Upper lobe of right lung (tissue), 1 donor: ENCODE measurements at places on chromosomes 6 and 20. TPM values are rescaled to one million over a fixed set of nuclear protein-coding genes. Genes with fewer than 3 reads are reported as not detected.

DNA sequence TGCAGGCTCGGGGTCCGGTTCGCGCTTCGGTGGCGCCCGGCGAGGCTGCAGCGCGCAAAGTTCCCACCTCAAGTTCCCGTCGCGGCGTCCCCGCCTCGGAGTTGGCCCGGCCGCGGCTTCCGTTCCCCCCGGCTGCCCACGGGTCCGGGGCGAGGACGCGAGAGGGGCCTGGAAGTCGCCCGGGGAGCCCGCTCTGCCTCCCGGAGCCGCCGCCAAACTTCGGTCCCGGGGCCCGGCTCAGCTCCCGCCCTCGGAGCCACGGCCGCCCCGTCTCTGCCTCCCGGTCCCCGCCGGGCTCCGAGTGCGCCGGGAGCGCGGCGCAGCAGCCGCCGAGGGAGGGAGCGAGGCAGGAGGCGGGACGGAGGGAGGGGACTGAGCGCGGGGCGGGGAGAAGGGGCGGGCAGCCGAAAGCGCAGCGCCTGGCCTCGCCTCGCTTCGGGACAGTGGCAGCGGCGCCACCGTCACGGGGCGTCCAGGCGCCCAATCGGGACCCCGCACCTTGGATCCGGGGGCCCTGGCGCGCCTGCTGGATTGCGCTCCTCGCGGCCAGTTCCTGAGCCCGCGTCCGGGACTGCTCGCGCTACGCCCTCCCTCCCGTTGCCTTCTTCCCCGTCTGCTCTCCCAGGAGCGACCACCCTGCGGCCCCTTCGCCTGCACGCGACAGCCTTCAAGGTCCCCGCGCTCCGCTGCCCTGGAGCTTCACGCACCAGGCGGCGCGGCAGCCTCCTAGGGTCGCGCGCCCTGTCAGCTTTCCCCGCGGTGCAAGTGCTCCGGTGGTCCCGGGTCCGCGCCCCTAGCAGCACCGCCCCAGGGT lies at the start of gene KCNG1:
Gene KCNG1 (minus strand): TSS at position 305 of the 814 bp plus-strand sequence. CDS start 12,769 bp downstream, outside the sequence.
- H3K27ac ChIP-seq: no peak within 1 kb of the TSS
- H3K4me1 ChIP-seq: peaks cover 4% of the 10 kb centered on the region
- H3K4me3 ChIP-seq: peak within 1 kb of the TSS; percentile 40
- peaks cover 67% of the 10 kb centered on the region for H3K27me3 ChIP-seq

DNA sequence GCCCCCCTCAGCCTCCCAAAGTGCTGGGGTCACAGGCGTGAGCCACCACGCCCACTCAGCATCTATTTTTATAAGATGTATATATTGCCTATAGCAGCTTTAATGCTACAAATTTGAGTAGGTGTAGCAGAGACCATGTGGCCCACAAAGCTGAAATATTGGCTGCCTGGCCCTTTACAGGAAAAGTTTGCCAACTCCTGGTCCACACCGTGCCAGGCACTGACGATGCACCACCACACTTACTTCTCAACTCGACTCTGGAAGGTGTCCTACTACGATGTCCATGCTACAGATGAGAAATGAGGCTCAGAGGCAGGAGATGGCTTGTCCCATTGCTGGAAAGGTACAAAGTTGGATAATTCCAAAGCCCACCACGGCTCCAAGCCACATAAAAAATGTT lies 17.2 kb upstream of the SRSF6 start:
- H3K4me1 ChIP-seq: no peaks in the 10 kb centered on the region
- H3K27me3 ChIP-seq: peaks cover 14% of the 10 kb centered on the region
- H3K27ac ChIP-seq: no peak overlapping the region
- H3K4me3 ChIP-seq: no peak overlapping the region
- no peaks in the 10 kb centered on the region for H3K36me3 ChIP-seq

GRCh38 chr20:57993716-57994431 lies 234.6 kb downstream of the ANKRD60 start:
- H3K27ac ChIP-seq: no peak overlapping the region
- H3K27me3 ChIP-seq: no peaks in the 10 kb centered on the region
- H3K4me3 ChIP-seq: no peak overlapping the region
- no peak for DNase-seq
- no peaks in the 10 kb centered on the region for H3K36me3 ChIP-seq
- peaks cover under 1% of the 10 kb centered on the region for H3K4me1 ChIP-seq

DNA sequence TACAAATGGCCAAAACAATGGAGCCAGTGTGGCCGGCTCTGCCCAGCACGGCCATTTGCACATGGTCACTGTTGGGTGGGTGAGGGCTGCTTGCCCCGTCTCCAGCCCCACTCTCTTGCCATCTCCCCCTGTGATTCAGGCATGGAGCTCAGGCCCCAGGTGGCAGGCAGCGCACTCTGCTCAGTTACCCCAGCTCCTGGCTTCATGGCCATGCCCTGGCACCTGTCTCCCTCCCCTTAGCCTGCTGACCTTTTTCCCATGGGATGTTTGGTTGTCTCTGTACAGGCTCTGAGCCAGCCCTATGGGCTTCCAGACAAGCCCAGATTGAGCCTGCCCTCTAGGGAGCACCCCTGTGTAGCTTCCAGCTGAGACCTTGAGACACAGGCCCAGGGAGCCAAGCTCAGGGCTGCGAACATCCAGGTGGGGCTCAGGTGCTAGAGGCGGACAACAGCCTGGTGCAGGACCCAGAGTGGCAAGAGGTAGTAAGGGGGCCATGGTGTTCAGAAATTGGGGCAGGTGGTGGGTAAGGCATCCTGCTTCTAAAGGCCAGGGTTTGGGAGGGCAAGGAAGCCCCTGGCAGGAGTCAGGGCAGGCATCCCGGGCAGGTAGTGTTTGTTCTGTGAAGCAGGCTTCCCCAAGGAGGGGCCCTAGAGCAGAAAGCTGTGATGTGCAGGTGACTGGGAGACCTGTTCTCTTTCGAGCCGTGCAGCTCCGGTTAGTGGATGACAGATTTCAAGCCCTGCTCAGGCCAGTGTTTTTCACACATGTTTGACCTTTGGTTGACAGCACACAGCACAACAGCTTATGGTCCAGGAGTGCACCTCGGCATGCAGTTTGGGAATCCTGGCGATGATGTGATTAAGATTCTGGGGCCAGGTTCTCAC lies 17.7 kb downstream of the SYNJ2 start:
- no peak for DNase-seq
- no peak overlapping the region for H3K4me3 ChIP-seq
- peaks cover 19% of the 10 kb centered on the region for H3K4me1 ChIP-seq
- no peaks in the 10 kb centered on the region for H3K36me3 ChIP-seq

GRCh38 chr20:15031546-15032351 lies 694.3 kb upstream of the FLRT3 start:
- H3K27ac ChIP-seq: no peak overlapping the region
- no peaks in the 10 kb centered on the region for H3K27me3 ChIP-seq
- no peak overlapping the region for H3K4me3 ChIP-seq
- H3K4me1 ChIP-seq: no peaks in the 10 kb centered on the region
- no peaks in the 10 kb centered on the region for H3K36me3 ChIP-seq

- no peak overlapping the region for H3K4me3 ChIP-seq
- H3K27ac ChIP-seq: no peak overlapping the region
- no peaks in the 10 kb centered on the region for H3K4me1 ChIP-seq
- no peaks in the 10 kb centered on the region for H3K36me3 ChIP-seq
Measured at GRCh38 chr6:55033016-55033546, 141.2 kb upstream of the HCRTR2 start.

DNA sequence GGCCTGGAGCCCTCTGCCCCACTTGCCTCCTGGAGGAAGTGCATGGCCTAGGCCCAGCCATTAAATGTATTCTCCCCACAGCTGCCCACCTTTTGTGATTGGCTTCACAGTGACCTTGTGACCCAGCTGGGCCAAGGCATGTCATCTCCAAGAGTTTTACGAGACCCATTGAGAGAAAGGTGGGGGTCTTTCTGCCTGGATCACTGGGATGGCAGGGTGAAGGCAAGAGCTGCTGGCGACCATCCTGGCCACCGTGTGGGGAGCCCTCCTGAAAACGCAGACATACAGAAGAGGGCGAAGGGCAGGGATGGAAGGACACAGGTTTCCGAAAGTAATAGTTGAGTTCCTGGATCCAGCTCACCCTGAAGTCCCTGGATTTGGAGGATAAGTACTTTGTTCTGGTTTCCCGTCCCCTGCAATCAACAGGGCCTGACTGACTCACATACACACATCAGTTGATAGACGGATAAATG lies 12.3 kb upstream of the SPO11 start:
- no peak overlapping the region for H3K4me3 ChIP-seq
- DNase-seq: no peak

- no peaks in the 10 kb centered on the region for H3K27me3 ChIP-seq
- no peak overlapping the region for H3K4me3 ChIP-seq
- no peaks in the 10 kb centered on the region for H3K4me1 ChIP-seq
- H3K36me3 ChIP-seq: no peaks in the 10 kb centered on the region
Measured at GRCh38 chr6:14380901-14381828, 263.6 kb downstream of the CD83 start.

DNA sequence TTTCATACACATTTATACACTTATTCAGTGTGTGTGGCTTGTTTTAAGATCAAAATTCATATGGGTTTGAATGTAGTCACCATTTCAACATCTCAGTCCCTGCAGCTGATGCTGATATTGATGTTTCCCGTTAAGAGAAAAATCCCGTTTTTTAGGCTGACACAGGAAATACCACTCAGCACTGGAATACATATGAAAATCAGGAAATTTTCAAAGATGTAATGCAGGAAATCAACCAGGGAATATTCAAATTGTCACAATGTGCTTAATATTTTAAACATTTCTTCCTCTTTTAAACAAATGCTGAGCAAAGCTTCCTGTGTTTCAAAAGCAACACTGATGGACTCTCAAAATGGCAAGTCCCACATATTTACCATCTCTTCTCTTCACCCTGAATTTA lies 94.5 kb upstream of the MARCKS start:
- H3K36me3 ChIP-seq: no peaks in the 10 kb centered on the region
- no peak overlapping the region for H3K4me3 ChIP-seq
- H3K27ac ChIP-seq: no peak overlapping the region
- peaks cover 3% of the 10 kb centered on the region for H3K4me1 ChIP-seq
- H3K27me3 ChIP-seq: no peaks in the 10 kb centered on the region
- DNase-seq: no peak

GRCh38 chr20:6618051-6618450 lies 149.4 kb upstream of the BMP2 start:
- H3K27ac ChIP-seq: no peak overlapping the region
- no peak for DNase-seq
- no peaks in the 10 kb centered on the region for H3K4me1 ChIP-seq

- H3K36me3 ChIP-seq: no peaks in the 10 kb centered on the region
- peak; percentile 83 for DNase-seq
- peaks cover 6% of the 10 kb centered on the region for H3K4me1 ChIP-seq
- H3K4me3 ChIP-seq: peak overlapping the region; percentile 65
- H3K27ac ChIP-seq: peak overlapping the region; percentile 26
Measured at GRCh38 chr6:143536461-143536865, 24.9 kb upstream of the FUCA2 start.

GRCh38 chr6:136566007-136566487 lies 15.8 kb upstream of the MAP7 start:
- H3K27ac ChIP-seq: no peak overlapping the region
- DNase-seq: peak; percentile 64
- no peaks in the 10 kb centered on the region for H3K4me1 ChIP-seq
- H3K4me3 ChIP-seq: no peak overlapping the region

DNA sequence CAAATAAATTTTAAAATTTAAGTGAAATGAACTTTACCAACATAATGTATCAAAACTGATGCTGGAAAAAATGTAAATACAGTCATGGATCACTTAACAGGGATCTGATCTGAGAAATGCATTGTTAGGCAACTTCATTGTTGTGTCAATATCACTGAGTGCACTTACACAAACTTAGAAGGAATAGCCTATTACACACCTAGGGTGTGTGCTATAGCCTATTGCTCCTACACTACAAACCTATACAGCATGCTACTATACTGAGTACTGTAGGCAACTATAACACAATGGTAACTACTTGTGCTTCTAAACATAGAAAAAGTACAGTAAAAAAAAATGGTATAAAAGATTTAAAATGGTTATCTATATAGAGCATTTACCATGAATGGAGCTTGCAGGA lies 104.5 kb downstream of the DCDC2 start:
- H3K36me3 ChIP-seq: no peaks in the 10 kb centered on the region
- no peak for DNase-seq
- H3K4me1 ChIP-seq: no peaks in the 10 kb centered on the region
- H3K4me3 ChIP-seq: no peak overlapping the region
- no peaks in the 10 kb centered on the region for H3K27me3 ChIP-seq
- H3K27ac ChIP-seq: no peak overlapping the region

- H3K4me3 ChIP-seq: no peak overlapping the region
- H3K27me3 ChIP-seq: no peaks in the 10 kb centered on the region
- no peak for DNase-seq
- no peaks in the 10 kb centered on the region for H3K36me3 ChIP-seq
Measured at GRCh38 chr6:158825038-158825950, 6.1 kb upstream of the EZR start.

- DNase-seq: no peak
- H3K27me3 ChIP-seq: no peaks in the 10 kb centered on the region
- H3K27ac ChIP-seq: no peak overlapping the region
Measured at GRCh38 chr6:121695329-121695728, 259.9 kb downstream of the GJA1 start.

DNA sequence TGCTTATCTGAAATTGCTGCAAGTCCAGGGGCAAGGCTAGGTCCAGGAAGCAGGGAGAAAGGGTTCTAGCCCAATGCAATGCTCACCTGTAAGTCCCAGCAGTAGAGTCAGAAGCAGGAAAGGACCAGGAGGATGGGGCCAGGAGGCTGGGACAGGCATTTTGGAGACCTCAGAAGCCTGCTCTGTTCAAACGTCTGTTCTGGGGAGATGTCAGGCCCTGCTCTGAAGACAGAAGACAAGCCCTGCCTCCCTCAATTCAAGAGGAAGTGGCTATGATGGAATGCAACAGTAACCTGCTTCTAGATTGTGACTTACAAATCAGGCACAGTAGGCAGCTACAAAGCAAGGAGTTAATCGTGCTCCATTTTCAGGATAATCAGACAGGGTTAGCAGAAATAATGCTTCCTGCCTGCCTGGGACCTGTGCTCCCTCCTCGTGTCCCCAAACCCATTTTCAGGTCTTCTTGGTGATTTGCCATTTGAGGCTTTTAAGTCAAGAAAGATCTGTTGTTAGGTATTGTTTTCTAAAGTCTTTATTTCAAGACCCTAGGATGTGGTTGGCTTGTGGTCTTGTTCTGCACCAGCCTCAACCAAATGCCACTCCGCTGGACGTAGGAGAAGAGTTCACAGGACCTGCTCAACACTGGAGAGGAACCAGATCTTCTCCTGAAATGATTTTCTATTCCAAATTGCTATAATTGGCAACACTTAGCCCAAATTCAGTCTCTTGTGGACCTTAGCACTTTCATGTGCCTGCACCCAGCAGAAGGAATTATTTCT lies at the start of gene SIRPG:
Gene SIRPG (minus strand): TSS at position 224 of the 779 bp plus-strand sequence. CDS start 65 bp downstream, at position 159.
- no peaks in the 10 kb centered on the region for H3K4me1 ChIP-seq
- no peak within 1 kb of the TSS for H3K27ac ChIP-seq
- DNase-seq: no peak

PKHD1 gene
- 0.32 TPM for total RNA-seq

SLC22A7 gene
- not detected for total RNA-seq

TMEM244 gene
- not detected for total RNA-seq

ARG1 gene
- total RNA-seq: 1.3 TPM

CRISP3 gene
- not detected for total RNA-seq

MRPS18B gene
- 48.9 TPM for total RNA-seq

COL19A1 gene
- not detected for total RNA-seq
